NAMALWA (cell line): ENCODE measurements at places on chromosomes 7 and 10.

DNA sequence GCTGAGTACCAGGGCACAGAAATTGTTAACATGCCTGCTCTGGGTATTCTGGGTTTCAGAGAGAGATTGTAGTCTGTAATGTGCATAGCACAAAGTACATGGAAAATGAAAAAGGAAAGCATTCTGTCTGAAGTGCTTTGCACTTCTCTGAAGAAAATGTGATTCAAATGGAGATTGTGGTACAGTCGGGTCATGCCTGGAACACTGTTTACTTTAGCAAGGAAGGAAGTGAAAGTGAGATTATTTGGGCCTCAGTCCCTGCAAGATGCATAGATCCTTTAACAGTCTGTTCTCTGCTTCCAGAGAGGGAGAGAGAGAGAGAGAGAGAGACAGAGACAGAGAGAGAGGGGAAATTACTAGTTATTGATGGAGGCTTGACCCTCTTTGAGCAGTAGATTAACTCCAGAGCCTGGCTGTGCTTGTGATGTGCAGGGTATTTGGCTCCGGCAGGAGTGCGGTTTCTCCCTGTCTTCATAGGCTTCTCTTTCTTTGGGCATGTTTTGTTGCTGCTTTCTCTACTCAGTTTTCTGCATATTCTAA is 5.4 kb downstream of the VWC2 start:
- DNase-seq = peak; percentile 30

GRCh38 chr10:68496072-68496471 is 24.3 kb upstream of the DNA2 start:
- DNase-seq = no peak

- DNase-seq = peak; percentile 31
Measured at GRCh38 chr10:11411926-11412545, 199.4 kb downstream of the USP6NL start.

GRCh38 chr10:13890233-13891127 is 303.7 kb downstream of the PRPF18 start:
- DNase-seq = no peak

DNA sequence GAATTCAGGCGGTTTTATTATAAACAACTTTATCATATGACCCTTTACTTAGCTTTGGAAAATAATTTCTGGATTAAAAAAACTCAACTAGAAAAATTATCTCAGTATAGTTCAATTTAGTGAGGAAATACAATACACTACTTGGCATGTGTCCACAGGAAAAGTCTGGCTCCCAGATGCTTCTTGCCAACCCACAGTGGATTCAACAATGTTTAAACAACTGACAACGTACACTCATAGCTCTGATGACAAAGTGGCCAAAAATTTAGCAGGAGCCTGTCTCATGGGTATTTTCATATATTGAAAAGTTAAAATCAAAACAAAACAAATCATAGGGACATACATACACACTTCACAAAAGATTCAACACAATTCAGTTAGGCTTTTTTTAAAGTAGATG is 158.8 kb downstream of the SKAP2 start:
- DNase-seq = no peak

- DNase-seq = peak; percentile 3
Measured at GRCh38 chr10:117723343-117723742, 180.8 kb downstream of the EMX2 start.

GRCh38 chr10:102449321-102450123 is 1.8 kb downstream of the C10orf95 start:
- DNase-seq = peak; percentile 92

DNA sequence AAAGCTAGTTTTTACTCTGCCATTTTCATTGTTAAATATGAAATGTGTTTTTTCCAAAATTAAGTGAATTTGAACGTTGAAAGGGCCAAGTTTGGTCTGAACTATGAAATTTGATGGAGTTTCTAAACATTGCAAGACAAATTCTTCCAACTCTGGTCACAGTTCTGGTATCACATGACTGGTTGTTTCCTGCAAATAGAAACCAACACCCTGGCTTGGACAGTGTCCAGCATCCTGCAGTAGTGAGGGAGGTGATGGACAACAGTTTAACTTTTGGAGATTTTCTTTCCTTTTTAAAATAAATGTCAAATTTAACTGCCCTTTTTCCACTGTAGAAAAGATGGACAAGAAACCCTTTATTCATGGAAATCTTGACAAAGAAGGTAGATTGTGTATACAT is 54.8 kb upstream of the AGBL3 start:
- DNase-seq = no peak

GRCh38 chr10:21166557-21167287 is 269.6 kb upstream of the NEBL start:
- no peak for DNase-seq

DNA sequence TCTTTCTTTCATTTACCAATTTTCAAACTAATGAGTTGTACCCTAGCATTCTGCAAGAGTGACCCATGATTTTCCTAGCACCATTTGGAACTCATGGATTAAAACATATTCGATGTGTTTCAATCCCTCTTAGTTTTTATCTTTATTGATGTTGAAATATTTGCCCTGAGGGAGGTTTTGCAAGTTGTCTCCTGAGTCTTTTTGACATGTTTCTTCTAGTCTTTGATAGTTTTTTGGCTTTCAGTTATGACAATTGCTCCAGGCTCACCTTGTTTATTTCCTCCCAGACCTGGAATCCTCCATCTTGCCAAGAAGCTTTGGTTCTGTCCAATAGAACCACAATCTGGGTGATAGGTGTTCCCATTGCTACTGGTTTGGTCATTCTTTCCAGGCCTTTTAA is 327.8 kb downstream of the WDR11 start:
- no peak for DNase-seq

DNA sequence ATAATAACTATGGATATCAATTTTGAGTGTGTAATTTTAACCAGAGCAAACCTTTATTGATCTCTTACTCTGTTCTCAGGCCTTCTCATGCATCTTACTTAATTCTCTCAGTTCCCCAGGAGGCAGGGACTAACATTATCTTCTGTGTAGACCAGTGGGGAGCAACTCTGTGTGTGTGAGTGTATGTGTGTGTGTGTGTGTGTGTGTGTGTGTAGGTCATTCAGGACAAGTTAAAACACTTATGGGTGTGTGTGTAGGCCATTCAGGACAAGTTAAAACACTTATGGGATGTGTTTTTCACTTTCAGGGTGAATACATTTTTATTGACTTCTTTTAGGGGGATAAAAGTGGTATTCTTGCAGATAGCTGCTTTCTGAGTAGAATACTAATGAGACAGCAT is 145.0 kb downstream of the ADAM12 start:
- no peak for DNase-seq

- DNase-seq = no peak
Measured at GRCh38 chr10:11525503-11525902, 85.9 kb downstream of the USP6NL start.

DNA sequence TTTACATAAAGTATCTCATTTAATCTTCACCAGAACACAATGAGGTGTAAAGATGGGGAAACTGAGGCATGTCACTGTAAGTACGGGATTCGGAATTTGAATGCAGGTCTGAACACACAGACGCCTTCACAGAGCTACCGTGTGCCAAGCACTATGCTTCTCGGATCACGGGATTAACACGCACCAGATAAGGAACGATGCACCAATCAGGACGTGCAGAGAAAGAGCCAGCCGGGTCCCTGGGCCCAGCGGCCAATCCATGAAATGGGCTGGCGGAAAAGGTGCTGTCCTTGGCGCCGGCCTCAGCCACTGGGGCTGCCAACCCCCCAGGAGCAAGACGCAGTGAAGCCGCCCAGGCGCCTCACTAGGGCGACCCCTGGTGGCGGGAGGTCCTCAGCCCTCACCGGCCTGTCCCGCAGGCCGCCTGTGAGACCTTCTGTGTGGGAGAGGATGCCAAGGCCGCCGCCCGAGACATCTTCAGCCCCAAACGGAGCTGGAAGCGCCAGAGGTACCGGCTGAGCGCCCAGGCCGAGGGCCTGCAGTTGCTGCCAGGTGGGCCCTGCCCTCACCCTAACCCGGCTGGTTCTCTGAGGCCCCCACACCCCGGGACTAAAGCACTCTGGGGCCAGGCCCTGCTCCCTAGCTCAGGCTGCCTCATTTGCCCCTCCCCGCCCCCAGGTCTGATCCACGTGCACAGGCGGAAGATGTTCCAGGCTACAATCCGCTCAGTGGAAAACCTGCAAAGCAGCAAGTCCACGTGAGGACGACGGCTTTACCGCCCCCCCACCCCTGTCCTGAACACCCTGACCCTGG is 15.6 kb downstream of the ATG9B start:
- DNase-seq = peak; percentile 77

DNA sequence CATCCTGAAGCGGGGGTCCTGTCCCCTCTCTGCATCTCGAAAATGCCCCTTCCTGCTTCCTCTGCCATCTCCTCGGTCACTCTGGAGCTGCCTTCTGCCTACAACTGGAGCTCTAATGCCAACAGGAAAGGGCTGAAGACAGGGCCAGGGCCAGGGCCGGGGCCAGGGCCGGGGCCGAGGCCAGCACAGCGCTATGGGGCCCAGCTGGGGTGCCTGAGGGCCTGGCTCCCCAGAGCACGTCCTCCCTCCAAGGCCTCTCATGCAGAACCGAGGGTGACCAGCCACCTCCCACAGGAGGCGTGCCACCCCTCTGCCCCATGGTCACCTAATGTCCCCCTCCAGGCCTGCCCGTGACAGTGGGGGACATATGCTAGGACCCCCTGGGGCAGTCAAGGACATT is 155.7 kb downstream of the PRKAG2 start:
- no peak for DNase-seq

- no peak for DNase-seq
Measured at GRCh38 chr10:102712843-102713538, 1.2 kb downstream of the ARL3 start.

DNA sequence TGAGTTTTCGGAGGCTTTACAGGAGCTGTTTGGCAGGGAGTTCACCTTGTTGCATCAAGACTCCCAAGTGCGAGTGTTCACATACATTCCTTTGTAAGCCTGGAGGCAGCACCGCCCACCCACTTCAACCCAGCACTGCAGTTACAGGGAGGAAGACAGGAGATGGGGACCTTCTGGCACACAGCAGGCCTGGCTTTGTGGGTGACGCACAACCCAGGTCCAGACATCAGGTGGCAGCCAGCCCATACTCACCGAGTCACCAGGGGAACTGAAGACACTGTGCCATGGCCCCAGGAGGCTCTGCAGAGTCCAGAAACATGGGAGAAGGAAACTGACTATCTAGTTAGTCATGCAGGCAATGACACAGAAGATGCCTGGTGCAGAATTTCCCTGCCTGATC is 305.9 kb upstream of the RNF32 start:
- DNase-seq = no peak

GRCh38 chr10:131657985-131658330 is 242.8 kb upstream of the PPP2R2D start:
- no peak for DNase-seq

GRCh38 chr7:84200859-84201258 is 6.3 kb upstream of the SEMA3A start:
- no peak for DNase-seq

DNA sequence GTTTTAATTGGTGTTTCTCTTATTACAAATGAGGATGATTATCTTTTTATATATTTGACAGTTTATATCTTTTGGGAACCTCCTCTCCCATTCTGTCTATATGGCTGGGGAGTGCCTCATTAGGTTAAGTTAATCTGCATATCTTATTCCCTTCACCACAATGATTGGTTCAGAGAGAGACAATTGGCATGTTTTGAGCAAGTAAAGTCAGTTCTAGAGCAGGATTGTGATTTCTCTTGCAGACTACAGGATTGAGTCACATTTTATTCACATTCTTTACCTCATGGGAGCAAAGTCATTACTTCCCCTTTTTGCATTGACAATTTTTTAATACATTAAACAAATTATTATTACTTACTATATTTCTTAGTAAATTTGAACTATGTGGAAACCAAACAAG is 345.6 kb downstream of the MDFIC start:
- no peak for DNase-seq

- no peak for DNase-seq
Measured at GRCh38 chr7:53048638-53049037, 13.2 kb downstream of the POM121L12 start.

GRCh38 chr7:55486991-55487390 is 85.3 kb downstream of the VOPP1 start:
- DNase-seq = no peak

GRCh38 chr7:79612022-79612421 is 158.6 kb upstream of the MAGI2 start:
- DNase-seq = no peak

- no peak for DNase-seq
Measured at GRCh38 chr10:97868134-97868685, 18.6 kb downstream of the GOLGA7B start.

- no peak for DNase-seq
Measured at GRCh38 chr7:1109581-1110310, 21.8 kb downstream of the GPER1 start.

GRCh38 chr7:151541709-151542499 is 22.2 kb upstream of the RHEB start:
- no peak for DNase-seq
